ENCODE measurements at places on chromosomes 3 and 15.

GRCh38 chr3:61360297-61360965 lies 109.2 kb upstream of the FHIT start:
- no peak for DNase-seq

DNA sequence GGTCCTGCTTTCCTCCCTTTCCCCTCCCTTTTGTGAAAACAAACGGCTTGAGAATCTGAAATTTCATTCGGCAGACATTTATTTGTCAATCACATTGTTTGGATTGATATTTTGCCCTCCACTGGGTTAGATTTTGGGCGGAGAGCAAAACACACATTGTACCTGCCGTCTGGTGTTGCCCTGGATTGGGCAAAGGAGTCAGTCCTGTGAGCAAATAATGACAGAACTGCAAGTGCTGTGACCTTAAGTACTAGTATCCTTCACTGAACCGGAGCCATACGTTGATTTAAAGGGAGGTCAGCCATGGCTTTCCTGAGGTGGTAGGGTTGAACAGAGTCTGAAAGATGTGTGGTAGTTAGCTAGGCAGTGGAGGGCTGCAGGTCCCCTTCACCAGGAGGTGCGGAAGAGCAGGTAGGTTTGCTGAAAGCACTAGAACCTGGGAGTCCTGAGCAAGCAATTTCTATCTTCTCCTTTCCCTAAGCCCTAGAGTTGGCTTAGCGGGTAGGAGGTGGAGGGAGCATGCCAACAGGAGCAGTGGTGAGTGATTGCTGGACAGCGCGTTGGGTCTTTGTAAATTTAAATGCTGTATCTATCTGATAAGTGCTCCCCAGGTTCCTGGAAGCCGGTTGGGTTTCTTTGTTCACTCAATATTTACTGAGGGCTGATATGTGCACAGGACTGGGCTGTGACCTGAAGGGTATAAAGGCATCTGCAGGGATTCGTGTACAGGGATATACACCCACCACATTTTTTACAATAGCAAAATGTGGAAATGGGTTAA lies 2.0 kb downstream of the PDIA5 start:
- no peak for DNase-seq

- no peak for DNase-seq
Observed at GRCh38 chr15:77632534-77633133, at the start of gene LINGO1. LINGO1 (minus strand) TSS chr15:77632912; CDS start chr15:77632315, 597 bp downstream.

DNA sequence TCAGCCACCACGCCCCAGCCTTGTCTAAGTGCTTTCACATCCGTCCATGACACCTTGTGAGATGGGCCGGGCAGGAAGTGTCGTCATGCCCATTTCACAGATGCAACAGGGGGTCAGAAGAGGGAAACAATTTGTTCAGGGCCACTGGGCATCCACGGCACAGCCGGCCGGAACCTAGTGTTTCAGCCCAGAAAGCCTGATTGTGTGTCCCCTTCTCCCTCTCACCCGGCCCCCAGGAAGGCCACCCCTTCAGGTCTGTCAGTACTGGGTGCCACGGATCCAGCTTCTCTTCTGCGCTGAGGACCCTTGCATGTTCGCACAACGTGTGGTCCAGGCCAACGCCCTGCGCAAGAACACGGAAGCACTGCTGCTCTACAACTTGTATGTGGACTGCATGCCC lies 15.8 kb downstream of the DNAH1 start:
- no peak for DNase-seq

GRCh38 chr15:38475361-38475760 lies 21.4 kb downstream of the FAM98B start:
- no peak for DNase-seq

- no peak for DNase-seq
Observed at GRCh38 chr3:71185733-71186455, 397.6 kb downstream of the FOXP1 start.

- DNase-seq: no peak
Observed at GRCh38 chr3:172846103-172846561, 95.6 kb downstream of the ECT2 start.

- DNase-seq: peak; percentile 69
Observed at GRCh38 chr3:170355738-170356595, 1.5 kb upstream of the SKIL start.

- DNase-seq: no peak
Observed at GRCh38 chr3:31356941-31357340, 175.8 kb upstream of the STT3B start.

GRCh38 chr3:43071313-43071893 lies 34.5 kb downstream of the POMGNT2 start:
- DNase-seq: no peak

- DNase-seq: no peak
Observed at GRCh38 chr15:100762289-100762688, 117.3 kb upstream of the ALDH1A3 start.

- DNase-seq: no peak
Observed at GRCh38 chr3:25000971-25001591, 427.0 kb upstream of the RARB start.

GRCh38 chr3:63228677-63229076 lies 49.4 kb upstream of the SYNPR start:
- DNase-seq: peak; percentile 66

DNA sequence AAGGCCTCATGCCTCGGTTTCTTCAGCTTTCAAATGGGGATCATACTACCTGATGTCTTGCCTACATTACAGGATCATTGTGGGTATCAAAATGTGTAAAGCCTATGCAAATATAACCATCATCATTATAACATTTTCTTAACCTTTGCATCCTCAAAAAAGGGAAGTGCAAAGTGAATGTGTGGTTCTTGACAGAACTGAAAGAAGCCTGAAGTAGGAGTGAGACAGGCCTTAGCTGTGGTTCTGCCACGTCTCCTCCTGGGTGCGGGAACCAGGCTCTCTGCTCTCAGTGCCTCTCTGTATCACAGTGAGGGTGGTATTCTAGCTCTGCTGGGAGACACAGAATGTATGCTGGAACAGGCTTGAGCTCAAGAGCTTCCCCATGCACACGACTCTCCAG lies 316.9 kb upstream of the ICE2 start:
- no peak for DNase-seq

DNA sequence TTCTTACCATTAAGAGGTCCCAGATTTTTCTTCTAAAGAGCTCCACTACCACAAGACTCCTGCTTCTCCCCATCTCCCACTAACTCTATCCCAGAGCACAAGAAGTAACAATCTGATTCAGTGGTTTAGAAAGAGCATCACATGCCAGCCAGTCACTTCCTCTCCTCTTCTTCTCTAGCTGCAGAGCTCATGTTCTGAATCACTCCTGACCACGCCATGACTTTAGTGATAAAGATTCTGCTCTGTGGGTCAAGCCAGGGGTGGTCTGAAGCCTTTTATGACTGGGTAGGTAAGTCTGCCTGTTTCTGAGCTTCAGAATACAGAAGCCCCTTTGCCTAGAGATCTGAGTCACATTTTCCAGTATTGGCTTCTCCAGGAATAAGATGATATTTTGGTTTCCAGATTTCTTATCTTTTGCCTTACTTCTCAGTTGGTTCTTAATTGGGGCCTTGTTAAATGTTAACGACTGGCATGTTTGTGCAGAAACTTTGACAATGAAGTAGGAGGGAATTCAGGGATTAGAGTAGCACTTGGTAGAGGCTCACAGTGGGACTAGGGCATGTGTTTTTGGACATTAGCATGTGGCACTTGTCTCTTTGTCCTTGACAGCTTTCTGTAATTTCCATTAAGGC lies 27.6 kb upstream of the ADAMTSL3 start:
- no peak for DNase-seq

DNA sequence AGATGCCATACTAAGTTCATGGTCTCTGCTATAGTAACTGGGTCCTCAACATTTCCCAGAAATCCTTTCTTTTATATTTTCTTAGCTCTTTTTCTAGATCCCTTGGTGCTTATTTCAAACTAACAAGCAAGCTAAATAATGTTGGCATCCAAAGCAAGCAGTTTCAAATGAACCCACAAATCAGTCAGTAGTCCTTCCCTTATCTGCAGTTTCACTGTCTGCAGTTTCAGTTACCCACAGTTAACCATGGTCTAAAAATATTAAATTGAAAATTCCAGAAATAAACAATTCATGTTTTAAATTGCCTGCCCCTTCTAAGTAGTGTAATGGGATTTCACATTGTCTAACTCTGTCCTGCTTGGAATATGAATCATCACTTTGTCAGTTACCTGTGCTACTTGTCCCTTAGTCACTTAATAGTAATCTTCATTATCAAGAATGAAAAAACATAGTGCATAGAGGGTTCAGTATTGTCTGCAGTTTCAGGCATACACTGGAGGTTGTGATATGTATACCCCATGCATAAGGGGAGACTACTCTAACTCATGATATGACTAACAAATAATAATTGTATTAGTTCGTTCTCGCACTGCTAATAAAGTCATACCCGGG lies 633.7 kb downstream of the MECOM start:
- DNase-seq: no peak

- DNase-seq: no peak
Observed at GRCh38 chr3:136910697-136911096, 47.1 kb upstream of the IL20RB start.

DNA sequence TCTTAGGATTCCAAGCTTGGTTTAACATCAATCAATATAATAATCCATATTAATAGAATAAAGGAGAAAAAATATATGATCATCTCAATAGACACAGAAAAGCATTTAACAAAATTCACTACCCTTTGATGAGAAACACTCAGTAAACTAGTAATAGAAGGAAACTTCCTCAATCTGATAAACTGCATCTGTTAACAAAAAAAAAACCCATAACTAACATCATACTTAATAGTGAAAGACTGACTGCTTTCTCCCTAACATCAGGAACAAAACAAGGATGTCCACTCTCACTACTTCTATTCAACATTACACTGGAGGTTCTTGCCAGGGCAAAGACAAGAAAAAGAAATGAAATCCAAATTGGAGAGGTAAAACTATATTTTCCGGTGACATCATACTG lies 30.5 kb downstream of the LRRK1 start:
- no peak for DNase-seq

DNA sequence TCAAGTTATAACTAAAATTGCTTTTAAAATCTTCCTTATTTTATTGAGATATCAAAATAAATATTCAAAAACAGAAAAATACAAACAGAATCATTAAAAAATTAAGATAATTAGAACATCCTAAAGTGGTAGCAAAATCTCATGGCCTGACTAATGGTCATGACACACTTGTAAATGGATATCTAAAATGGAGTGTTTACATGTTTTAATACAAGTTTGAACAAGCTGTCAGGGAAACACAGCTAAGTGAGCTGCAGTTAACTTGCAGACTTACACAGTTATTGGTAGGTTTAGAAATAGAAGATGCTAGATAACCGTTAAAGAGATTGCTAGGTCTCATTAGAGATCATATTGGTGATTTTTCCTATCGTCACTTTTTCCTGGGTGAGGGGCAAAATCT lies 242.3 kb downstream of the LPP start:
- no peak for DNase-seq

All from NCI-H1694 (cell line).